ENCODE measurements at places on chromosomes 16 and 17.

GRCh38 chr17:80598813-80599545 lies 54.3 kb downstream of the RPTOR start:
- DNase-seq = no peak

- no peak for DNase-seq
These were observed 304.6 kb upstream of the FOXF1 start for GRCh38 chr16:86205521-86206245.

- DNase-seq = no peak
These were observed 154.5 kb downstream of the LAT start for GRCh38 chr16:29139261-29139802.

- DNase-seq = no peak
These were observed 14.4 kb downstream of the TRIM25 start for GRCh38 chr17:56899403-56899802.

- no peak for DNase-seq
These were observed 139.4 kb upstream of the RPH3AL start for GRCh38 chr17:492022-492413.

DNA sequence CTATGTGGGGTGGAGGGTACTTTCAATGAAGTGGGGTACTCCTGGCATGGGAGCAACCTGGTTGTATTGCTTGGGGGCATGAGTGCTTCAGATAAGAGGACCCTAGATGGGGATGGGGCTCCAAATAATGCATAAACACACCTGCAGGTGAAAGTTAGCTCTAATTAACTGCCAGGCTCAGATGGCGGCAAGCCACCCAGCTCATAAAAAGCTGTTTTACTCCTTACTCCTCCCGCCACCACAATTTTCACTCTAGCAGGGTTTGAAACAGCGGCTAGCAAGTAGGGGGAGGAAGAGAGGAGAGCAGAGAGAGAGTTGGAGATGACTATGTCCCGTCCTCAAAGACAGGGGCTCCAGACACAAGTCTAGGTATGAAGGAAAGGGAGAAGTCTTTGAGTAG lies 117.7 kb upstream of the WSCD1 start:
- no peak for DNase-seq

GRCh38 chr16:66902648-66903543 lies 15.8 kb downstream of the CDH16 start:
- DNase-seq = no peak

GRCh38 chr16:8753416-8754054 lies 43.9 kb downstream of the TMEM186 start:
- DNase-seq = no peak

DNA sequence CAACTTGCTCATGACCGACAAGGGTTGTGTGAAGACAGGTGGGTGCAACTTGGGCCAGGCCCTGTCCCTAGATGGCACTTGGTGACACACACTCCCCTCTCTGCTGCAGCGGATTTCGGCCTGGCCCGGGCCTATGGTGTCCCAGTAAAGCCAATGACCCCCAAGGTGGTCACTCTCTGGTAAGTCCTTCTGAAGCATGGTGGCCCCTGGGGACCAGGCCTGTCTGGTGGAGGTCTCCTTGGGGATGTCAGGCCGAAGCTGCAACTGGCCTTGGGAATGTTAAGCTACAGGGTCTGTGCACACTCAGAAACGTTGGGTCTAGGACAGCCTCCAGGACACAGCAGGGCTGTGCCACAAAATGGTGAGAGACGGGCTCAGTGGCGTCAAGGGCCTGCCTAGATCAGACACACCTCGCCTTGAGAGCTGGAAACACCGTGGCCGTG lies 6.8 kb downstream of the CDK10 start:
- no peak for DNase-seq

DNA sequence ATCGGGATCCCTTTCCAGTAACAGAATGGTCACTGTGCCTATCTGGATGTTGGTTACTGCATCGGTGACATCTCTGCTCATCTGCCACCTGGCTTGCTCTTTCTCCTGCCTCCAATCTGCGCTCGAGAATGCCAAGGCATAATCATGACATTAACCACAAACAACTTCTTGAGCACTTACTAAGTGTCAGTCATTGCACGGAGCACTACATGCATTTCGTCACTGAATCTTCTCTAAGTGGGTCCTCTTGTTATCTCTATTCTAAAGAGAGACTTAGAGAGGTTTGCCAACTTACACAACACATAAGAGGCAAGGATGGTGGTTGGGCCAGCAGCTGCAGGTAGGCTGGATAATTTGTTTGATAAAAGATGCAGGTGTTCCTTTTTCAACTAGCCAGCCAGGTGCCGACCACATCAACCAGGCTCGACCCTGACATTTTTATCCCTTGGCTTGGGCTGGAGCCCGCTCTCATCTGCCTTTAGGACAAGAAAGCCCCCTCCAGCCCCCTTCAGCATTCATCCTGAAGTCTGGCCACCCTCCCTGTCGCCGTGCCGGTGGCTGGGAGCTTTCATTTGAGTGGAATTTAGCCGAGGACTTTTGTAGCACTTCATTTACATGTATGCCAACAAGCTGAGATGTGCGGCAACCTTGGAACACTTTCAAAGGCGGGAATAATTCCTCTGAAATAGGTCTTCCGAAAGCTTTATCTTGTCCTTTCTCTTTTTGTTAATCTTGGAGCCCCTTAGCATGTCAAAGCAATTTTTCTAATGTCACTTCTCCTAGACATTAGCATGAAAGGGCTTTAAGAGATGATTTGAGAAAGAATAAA lies 89.3 kb upstream of the NKD1 start:
- DNase-seq = no peak

GRCh38 chr16:77905374-77905920 lies 116.9 kb upstream of the CLEC3A start:
- no peak for DNase-seq

- no peak for DNase-seq
These were observed 98.9 kb downstream of the ZNF423 start for GRCh38 chr16:49756775-49757558.

DNA sequence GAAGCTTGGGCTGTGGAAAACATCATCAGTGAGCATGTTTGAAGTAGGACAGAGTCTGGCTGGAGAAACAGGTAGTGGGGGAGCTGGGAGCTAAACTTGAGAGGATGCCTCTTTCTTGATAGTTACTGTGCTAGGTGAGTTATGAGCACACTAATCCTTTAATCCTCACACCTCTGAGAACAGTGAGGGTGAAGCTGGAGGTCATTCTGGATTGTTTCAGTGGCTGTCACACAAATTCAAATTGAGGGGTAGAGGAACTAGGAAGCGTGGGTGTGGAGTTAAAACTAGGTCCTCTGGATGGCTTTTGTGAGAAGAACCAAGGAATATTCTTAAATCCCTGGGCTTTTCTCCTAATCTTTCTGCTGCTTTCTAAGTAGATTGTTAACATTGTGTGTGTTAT lies 3.3 kb downstream of the AKAP1 start:
- no peak for DNase-seq

DNA sequence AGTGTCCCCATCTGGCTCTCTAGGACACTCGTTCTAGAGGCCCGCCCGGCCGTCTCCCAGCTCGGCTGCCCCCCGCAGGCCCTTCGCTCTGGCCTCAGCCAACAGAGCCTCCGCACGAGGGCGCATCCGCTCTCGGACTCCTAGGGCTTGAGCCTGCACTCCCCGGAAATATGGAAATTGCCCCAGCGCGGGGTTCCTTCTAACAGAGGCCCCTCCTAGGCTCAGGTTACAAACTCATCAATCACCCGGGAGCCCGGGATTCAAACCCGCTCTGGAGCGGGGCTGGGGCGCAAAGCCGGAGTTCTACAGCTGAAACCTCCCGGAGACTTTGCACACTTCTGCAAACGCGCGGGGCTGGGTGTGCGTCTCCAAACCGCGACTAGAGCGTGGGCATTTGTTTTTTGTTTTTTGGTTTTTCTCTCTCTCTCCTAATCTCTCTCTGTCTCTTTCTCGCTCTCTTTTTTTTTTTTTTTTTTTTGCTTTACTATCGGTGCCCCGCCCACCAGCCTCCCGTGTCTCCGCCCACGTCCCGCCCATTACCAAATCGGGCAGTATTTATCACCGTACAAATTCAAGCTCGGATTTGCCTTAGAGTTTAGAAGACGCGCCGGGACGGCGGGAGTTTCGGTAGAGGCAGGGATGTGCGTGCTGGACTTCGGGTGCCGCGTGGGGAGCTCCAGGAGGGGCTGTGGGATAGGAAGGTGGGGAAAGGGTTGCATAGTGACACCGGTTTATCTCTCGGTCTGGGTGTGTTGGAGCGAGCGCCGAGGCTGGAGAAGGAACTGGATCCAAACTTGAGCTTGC lies 2.4 kb upstream of the FOXL1 start:
- DNase-seq = peak; percentile 84

- DNase-seq = peak; percentile 85
These were observed 98.9 kb downstream of the AATF start for GRCh38 chr17:37047631-37048104.

DNA sequence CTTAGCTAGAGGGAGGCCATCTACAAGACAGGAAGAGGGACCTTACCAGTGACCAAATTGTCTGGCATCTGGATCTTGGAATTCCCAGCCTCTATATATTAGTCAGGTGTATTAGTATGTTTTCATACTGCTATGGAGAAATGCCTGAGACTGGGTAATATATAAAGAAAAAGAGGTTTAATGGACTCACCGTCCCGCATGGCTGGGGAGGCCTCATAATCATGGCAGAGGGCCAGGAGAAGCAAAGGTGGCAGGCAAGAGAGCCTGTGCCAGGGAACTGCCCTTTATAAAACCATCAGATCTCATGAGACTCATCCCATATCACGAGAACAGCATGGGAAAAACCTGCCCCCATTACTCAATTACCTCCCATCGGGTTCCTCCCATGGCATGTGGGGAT lies 500.2 kb downstream of the SHISA9 start:
- DNase-seq = no peak

DNA sequence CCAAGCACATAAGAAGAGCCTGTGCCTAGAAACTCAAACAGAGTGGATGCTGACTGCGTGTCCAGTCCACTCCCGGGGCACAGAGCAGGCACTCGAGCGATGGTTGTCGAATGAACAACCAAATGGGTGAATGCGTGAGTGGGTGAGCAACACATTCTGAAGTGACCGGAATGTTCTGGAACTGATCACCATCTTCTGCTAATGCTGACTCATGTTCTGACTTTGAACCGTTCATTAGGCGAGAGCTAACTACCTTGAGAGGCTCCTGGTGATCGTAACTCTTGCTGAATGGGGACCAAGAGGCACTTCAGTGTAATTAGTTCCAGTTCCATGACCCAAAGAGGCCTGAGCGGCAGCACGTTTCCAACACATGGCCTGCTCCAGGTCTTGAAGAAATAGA lies 37.9 kb downstream of the IRF8 start:
- no peak for DNase-seq

DNA sequence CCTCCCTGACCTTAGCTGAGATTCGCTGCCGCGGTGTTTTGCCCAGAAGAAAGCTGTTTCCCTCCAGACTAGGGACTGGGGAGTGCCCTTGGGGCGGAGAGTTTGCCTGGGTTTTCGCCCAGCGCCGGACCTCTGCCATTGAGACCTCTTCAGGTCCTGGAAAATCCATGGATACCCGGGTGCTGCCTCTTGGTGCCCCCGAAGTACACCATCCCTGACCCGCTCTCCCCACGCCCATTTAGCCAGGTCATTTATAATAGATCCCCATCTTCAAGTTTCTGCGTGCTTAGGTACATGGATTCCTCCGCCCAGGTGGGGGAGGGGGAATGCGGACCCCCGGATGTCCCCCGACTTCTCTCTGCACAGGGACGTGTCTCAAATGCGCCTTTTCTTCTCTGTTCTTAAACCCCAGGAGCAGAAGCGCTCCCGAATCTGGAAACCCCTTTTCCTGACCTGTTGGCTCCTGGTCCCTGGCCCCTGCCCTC lies 15.0 kb upstream of the CBX8 start:
- no peak for DNase-seq

- DNase-seq = no peak
These were observed 44.8 kb downstream of the CDYL2 start for GRCh38 chr16:80759419-80760162.

DNA sequence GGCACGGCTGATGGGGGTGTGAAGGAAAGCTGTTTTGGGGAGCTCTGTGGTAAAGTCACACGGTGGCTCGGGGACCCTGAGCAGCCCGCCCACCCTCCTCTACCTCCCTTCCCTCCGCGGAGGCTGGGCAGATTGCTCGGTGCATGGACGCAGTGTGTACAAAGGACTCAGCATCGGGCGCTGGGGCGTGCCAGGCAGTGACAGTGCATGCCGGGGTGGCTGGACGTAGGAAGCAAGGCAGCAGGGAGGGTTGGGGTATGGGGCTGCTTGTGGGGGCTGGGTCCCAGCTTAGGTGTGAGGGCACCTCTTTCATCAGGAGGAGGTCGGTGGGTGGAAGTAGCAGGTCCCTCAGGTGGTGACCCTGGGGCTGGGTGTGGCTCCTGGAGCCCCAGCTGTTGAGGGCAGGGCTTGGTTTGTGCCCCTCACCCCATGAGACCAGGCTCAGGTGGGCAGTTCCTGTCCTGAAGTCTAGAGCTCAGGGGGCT lies 159.9 kb upstream of the GSE1 start:
- no peak for DNase-seq

- DNase-seq = peak; percentile 60
These were observed 4.5 kb downstream of the TMEM100 start for GRCh38 chr17:55717898-55718735.

- peak; percentile 40 for DNase-seq
These were observed 308.7 kb downstream of the SEC14L1 start for GRCh38 chr17:77449373-77449907.

DNA sequence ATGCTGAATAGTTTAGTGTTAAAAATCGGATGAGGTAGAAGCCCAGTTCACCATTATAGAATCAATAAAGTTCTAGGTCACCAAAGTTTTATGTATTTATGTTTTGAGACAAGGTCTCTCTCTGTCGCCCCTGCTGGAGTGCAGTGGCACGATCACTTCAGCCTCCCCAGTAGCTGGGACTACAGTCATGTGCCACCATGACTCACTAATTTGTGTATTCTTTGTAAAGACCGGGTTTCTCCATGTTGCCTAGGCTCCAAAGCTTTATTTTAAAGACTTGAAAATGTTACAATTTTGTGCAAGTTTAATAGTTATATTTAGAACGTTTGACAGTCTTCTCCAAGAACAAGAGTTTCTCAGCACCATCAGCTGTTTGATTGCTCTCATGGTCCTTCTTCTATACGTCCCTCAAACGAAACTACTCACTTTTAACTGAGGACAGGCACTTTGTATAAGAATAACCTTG lies 32.1 kb downstream of the NDE1 start:
- no peak for DNase-seq

GRCh38 chr17:9976283-9977179 lies 71.5 kb upstream of the RCVRN start:
- DNase-seq = no peak
